ENCODE measurements at places on chromosomes 7 and 10.

DNA sequence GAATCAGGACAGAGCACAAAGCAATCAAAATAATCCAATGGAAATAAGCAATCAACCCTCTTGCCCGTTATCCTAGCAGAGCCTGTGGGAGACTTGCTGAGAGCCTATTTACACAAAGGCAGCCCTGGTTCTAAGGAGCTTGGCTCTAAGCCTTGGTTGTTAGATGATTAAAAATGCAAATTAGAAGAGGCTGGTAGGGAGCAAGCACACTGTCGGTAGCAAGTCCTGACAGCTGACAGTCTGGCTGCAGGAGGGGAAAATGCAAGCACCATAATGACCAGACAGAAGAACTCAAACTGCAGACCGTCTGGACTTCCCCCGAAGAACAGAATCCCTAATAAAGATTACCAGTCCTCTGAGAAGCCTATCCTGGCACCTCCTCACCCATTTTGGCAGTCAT, 131.8 kb upstream of the CTTNBP2 start:
- DNase-seq = no peak

- DNase-seq = no peak
Observed at GRCh38 chr10:49647554-49647953, 31.9 kb upstream of the C10orf53 start.

DNA sequence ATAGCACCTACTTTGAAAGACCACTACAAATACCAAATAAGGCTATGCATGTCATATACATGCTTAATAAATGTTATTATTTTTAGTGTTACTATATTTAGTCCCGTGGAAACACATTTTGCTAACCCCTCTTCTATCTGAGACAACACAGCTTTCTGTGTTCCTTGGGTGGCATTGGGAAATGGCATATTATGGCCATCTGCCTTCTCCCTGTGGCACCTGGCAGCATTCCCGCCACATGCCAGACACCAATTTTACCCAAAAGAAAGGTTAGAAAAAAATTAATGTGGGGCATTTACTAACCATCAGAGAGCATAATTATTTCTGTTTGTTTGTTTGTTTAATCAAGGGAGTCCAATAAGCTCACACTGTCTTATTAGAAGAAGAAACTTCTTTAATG, 168.6 kb upstream of the ETV1 start:
- DNase-seq = no peak

DNA sequence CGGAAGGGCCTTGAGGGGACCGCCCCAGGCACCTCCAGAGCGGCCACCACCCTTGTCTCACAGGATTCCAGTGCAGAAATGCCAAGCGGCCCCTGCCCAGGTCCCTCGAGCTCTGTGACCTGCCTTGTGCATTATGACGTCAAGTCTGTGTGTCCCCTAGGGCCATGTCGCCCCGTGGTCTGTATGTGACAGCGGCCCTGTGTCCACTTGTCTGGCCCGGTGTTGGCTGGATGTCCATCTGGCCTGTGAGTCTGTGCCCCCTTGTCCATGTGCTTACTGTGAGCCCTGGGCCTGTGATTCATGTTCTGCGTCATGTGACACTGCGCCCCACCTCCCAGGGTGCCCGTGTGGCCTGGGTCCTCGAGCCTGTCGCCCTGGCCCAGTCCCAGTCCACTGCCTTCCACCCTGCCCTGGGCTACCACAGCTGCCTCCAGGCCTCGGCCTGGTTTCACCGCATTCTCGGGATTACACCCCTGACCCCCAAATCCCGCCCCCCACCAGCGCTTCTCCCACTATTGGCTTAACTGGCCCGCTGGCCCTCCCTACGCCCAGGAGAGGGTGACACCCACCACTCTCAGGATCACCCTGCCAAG, 66.6 kb upstream of the ZNF722 start:
- no peak for DNase-seq

- no peak for DNase-seq
Observed at GRCh38 chr7:116717137-116717536, 45.1 kb downstream of the MET start.

GRCh38 chr10:122647383-122647968, 52.2 kb downstream of the C10orf120 start:
- DNase-seq = no peak

DNA sequence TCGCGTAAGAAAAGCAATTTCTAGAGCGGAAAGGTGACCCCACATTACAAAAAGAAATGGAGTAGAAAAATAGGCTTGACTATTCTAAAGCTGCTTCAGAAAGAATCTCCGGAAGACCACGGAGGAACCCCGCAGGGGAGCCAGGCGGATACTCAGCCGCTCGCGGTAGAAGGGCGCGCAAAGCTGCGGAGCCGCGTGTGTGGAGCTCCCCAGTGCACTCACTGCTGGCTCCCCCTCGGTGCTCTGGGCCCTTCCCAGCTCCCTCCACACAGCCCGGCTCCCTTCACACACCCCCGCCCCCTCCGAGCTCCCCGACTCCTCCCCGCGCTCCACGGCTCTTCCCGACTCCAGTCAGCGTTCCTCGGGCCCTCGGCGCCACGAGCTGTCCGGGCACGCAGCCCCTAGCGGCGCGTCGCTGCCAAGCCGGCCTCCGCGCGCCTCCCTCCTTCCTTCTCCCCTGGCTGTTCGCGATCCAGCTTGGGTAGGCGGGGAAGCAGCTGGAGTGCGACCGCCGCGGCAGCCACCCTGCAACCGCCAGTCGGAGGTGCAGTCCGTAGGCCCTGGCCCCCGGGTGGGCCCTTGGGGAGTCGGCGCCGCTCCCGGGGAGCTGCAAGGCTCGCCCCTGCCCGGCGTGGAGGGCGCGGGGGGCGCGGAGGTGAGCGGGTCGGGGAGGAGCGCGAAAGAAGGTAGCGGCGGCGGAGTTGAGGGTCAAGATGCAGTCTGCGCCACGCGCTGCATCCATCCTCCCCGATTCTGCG, at the start of gene STEAP2:
TSS of gene STEAP2 (plus strand) at position 350 of the 758 bp plus-strand sequence. CDS start 13,343 bp downstream, outside the sequence.
- DNase-seq = no peak

DNA sequence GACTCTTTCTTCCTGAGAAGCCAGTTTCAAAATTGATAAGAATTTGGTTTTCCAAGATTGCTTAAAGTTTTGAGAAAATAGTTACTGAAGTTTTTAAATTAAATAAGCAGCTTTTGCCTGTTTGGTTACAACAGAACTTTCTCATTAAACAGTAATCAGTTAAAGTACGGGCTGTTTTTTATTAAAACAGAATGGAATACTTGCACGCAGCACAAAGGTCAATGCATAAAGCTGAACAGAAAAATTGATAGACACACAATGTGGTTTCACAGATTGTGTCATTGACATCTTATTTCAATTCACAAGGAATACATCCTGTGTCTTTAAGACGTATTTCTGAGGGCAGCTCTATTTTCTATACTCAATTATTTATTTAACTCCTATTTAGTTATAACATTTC, 192.2 kb downstream of the PRKG1 start:
- DNase-seq = no peak

DNA sequence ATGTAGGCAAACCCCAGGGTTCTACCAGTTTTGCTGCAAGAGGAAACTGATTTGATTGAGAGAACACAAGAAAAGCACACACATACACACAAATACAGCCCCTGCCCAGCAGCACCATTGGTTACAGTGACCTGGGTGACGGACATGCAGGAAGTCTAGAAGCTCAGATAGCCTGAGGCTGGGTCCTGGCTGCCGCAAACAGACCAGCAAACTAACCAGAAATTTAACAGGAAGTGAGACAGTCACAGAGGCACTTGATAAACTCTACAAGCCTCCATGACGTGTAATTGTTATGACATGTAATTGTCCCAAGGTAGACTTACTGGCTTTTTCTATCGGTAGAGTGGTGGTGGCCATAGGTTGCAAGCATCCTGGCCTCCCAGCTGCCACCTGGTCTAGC, 58.9 kb downstream of the PRKAR2B start:
- DNase-seq = no peak

DNA sequence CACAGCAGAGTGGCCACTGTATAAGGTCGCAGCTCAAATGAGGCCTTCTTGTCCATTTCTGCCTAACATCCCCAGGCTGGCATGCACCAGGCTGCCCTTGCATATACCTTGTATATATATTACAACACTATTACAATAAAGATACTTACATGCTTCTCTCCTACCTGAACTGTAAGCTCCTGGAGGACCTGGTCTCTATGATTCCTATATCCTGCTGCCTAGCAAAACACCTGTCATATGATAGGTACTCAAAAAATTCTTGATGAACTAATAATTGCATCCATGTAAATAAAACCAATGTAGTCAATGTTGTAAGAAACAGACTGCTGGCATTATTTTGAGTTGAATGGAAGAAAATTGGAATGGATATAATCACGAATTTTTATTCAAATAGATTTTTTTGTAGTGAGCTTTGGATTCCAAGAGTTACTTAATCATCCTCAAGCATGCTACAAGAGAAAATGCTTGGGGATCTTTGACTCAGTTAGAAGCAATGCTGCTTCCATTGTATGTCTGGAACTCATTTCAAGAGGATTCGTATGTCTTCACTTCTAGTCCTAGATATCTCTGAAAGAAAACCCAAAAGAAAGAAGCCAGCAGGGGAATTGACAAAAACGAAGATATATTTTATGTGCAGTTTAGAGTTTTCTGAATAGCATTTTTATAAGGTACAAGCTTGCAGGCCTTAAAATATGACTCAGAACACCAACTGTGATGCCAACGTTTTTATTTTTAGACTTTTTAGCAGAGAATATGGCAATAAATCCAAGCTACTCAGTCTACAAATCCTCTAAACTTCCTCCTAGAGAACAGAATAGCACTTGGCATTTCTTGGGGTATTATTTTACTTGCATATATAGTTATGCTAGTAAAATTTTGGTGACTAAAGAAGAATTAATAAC, 53.1 kb downstream of the OSBPL3 start:
- DNase-seq = no peak

DNA sequence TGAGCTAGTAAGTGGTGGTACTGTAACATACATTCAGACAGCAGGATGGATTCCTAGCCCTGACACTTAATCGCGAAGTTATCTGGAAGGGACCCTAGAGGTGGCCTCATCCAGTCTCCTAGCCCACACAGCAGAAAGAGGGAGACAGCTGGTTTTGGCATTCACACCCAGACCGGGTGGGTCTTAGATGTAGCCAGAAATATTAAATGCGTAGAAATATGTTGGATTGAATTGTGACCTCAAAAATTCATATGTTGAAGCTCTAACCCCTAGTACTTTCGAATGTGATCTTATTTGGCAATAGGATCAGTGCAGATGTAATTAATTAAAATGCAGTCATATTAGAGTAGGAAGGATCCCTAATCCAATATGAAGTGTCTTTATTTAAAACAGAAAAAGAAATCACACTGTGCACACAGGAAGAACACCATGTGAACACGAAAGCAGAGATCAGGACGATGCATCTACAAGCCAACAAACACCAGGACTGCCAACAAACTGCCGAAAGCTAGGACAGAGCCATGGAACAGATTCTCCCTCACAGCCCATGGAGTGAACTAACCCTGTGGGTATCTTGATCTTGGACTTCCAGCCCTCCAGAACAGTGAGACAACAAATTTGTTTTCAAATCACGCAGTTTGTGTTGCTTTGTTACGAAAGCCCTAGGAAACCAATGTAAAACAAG, 2.9 kb upstream of the XPNPEP1 start:
- DNase-seq = no peak

DNA sequence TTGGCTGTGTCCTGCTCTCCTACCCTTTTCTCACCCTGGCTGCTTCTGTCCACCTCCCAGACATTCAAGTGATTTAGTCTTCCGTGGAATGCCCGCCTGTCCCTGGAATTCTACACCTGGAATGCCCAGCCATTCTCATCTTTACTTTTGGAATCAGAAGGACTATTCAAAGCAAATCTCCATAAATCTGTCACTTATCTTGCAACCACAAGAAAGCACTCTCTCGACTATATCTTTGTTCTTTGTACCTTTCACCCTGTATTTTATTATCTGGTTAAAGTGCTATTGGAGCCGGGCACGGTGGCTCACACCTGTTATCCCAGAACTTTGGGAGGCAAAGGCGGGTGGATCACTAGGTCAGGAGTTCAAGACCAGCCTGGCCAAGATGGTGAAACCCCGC, 79.3 kb upstream of the KMT2E start:
- DNase-seq = no peak

DNA sequence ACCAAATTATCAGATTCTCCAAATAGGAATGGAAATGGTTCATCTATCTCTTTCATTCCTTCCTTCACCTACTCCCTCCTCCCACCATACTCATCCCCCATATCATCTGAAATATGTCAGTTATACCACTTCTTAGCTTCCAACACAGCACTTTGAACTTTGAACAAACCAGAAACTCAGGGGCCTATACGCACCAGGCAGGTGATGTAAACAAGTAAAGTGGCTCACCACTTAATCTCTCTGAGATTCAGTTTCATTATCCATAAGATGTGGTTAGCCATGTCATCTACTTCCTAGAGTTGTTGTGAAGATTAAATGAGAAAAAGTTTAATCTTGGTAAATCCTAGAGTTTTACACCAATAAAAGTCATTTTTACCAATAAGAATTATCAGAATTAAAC, 65.9 kb upstream of the LRRN3 start:
- peak; percentile 7 for DNase-seq
